Bronchial epithelial cell (primary cell): ENCODE measurements at places on chromosomes 16 and 17. TPM values are rescaled to one million over a fixed set of nuclear protein-coding genes. Genes with fewer than 3 reads are reported as not detected.

DNA sequence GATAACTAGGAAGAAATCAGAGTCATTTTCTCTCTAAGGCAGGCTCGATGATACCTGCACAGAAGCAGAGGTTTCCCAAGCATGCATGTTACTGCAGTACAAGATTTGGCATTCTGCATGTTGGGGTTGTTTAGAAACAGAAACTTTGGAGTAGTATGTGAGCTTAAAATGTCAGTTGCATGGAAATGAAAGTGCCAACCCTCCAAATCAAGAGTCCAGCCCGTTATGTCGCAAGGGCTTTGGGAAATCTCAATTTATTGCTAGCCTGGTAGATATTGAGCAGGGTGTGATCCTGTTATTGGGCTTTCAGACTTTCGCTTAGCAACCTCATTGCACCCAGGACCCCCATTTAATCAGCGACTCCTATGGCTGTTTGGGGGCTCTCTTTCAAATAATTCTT lies 490.8 kb downstream of the MAF start:
- no peak for DNase-seq

- peak; percentile 34 for DNase-seq
Measured at GRCh38 chr17:78665952-78666920, 89.0 kb upstream of the DNAH17 start.

DNA sequence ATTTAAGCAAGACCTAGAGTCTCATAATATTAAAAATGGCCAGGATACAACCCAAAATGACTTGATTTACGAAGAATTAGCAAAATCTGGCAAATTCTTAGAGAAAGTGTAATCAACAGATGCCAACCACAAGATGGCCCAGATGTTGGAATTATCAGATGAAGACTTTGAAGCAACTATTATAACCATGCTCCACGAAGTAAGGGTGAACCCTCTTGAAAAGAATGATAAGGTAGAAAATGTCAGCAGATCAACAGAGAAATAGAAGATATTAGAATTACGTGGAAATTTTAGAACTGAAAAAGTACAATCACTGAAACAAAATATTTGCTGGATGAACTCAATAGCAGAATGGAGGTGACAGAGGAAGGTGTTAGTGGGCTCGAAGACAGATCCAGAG lies 50.1 kb upstream of the CLEC19A start:
- no peak for DNase-seq

DNA sequence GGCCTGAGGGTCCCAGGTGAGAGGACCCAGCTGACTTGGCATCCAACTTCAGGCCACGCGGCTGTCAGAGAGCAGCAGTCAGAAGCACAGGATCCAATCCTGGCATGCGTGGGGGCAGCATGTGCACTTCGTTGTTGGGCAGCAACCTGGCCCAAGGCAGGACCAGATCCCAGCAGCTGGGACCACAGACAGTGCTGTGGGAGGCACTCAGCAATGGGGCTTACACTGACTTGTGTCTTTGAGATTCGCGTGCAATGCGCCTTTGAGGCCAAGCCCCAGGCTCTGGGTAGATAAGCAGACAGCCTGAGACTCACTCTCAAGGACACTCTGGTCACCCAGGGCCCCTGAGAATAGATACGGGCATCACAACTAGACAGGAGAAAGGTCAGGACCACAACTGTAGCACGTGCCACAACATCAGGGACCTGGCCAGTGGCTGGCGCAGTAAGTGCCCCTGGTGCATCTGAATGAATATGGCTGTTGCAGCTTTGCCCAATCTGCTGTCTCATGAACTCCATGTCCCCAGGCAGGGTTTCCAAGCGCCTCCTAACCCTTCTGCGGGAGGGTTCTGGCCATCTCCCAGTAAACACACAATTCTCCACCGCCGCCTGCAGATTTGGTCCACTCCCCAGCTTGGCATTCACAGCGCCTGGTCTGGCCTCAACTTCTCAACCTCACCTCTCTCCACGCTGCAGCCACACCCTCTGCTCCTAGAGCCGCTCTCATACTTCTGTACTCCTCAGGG lies 3.2 kb downstream of the PAM16 start:
- DNase-seq = no peak

- no peak for DNase-seq
Measured at GRCh38 chr17:74497471-74497870, 31.0 kb downstream of the CD300A start.

DNA sequence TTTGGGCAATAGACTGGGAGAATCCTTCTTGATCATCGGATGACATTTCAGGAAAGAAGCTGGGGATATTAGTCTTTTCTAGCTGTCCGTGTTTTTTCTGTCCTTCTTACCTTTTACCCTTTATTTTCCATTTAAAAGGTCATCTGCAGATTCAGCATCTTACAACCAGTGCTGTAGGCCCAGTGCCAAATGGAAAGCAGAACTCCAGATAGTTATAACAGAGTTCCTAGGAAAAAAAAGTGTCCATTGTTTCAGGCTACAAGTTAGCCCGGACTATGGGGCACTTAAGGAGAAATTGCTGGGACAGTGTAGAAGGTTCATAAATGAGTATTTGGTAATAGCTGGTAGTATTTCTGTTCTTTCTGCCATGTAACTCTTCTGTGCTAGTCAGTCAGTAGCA lies 28.4 kb downstream of the LDHD start:
- DNase-seq = no peak

DNA sequence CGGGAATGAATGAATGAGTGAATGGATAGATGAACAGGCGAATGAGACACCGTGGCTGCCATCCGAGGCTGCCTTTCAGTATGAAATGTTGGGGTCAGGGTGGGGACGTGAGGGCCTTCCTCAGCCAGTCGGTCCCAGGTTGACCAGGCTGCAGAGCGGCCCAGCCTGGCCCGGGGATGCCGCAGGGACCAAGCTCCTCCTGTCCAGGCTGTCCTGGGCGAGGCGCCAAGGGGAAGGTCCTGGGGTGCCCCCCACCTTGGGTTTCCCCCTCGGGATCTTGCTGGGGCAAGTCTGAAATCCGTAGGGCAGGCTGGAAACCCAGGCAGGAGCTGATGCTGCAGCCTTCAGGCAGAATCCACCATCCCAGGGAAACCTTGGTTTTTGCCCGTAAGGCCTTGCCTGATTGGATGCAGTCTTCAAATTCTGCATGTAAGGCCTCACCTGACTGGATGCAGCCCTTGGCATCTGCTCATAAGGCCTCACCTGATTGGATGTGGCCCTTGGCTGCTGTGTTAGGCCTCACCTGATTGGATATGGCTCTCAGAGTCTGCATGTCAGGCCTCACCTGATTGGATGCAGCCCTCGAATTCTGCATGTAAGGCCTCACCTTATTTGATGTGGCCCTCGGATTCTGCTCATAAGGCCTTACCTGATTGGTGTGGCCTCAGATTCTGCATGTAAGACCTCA lies 61.7 kb upstream of the ZNF469 start:
- DNase-seq = no peak

GRCh38 chr16:56849690-56850680 lies 15.0 kb upstream of the SLC12A3 start:
- DNase-seq = no peak

GRCh38 chr17:34245351-34245905 lies 9.7 kb upstream of the CCL2 start:
- DNase-seq = no peak

DNA sequence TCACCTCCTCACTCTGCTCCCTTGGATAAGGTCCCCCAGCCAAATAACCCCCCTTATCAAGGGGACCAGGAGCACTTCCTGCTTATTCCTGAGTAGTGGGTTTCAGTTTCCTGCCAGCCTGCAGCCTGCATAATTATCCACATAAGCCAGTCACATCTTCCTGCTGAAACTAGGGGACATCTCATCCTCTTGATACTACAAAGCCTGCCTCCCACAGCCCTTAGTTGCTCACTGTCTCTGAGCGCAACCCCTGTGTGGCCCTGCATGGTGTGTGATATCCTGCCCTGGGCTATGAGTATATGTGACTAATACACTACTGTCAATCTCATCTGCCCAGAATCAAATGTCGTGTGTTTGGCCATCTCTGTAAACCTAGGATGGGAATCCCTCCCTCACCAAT lies 8.0 kb upstream of the XYLT2 start:
- peak; percentile 34 for DNase-seq

- DNase-seq = no peak
Measured at GRCh38 chr17:35617505-35617904, 30.4 kb downstream of the AP2B1 start.

- peak; percentile 49 for DNase-seq
Measured at GRCh38 chr16:8173111-8173644, 417.1 kb downstream of the TMEM114 start.

DNA sequence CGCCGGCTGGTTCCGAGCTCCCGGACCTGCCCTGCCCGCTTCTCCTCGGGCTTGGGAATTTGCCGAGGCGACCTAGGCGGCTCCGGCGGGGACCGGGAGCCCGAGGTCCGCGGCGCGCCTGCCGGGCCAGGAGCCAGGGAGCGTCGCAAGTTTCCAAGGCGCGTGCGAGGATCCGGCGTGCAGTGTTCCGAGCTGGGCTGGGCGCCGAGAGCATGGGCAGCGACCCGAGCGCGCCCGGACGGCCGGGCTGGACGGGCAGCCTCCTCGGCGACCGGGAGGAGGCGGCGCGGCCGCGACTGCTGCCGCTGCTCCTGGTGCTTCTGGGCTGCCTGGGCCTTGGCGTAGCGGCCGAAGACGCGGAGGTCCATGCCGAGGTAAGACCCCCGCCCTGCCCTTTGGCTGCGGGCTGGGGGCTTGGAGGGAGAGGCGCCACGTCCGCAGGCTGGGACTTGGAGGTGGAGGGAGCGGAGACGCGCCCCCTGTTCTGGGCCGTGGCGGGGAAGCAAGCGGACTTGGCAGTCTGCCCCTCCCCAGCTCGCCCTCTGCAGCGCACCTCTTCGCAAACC lies 668 bp downstream of the MMP15 start:
- no peak for DNase-seq

DNA sequence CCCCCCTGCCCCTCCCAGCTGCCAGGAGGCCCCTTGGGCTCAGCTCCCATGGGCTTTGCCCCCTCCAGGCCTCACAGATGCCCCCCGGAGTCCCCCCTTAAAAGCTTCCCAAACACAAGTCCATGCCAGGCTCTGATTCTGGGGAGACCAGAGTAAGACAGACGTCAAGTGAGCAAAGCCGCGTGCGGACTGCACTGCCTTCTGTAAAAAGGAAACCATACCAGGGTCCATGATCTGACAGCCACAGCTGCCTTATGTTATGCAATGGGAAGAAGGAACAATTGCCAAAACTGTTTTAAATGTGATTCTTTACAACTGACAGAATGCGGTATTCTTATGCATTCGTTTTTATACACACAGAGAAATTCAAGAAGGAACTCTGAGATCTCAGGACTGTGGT lies 17.9 kb upstream of the HEXD start:
- DNase-seq = no peak

DNA sequence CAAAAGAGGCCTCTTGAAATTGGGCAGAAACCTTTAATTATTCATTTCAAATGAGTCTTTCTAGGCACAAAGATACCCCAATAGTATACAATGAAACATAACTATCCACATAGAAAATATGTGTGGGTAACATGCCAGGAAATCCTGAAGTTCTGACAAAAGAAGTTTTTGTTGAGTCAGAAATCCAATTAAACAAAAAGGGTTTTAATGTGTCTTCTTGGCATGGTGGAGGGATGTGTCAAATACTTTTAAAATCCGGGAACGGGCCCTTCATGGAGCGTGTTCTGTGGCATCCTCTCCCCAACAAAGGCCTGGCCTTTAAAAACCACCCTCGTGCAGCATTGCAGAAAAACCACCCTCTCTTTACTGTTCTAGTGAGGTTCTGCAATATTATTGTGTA lies 14.2 kb downstream of the CDRT4 start:
- DNase-seq = no peak

DNA sequence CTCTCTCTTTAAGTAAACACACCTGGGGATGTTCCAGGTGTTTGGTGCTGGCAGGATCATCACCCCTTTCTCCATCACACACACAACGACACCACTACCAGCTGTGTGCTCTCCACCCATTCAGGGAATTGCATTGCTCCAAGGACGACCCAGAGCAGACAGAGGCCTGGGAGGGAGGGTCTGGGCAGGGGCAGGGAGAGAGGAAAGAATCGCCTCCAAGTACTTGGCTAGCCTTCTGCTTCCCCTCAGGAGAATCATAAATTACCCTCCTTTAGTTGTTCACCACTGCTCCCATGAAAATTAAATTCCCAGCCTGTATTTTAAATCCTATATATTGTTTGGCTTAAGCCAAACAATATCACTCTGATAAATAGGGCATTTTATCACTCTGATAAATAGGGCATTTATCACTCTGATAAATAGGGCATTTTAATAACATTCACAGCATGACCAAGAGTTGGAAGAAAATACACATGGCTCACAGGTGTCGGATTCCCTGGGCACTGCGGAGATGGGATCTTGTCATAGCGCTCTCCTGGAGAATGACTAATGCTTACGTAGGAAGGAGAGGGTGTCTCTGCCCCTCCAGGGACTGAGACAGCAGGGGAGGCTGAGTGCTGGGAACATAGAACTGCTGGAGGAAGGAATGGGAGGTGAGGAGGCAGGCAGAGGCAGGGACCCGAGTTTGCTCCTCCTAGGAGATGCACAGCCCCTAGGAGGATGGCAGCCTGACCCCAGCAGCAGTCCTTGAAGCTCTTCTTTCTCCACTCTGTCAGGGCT lies 673.6 kb downstream of the HS3ST4 start:
- no peak for DNase-seq

GRCh38 chr16:51960931-51961330 lies 586.0 kb downstream of the TOX3 start:
- DNase-seq = no peak

DNA sequence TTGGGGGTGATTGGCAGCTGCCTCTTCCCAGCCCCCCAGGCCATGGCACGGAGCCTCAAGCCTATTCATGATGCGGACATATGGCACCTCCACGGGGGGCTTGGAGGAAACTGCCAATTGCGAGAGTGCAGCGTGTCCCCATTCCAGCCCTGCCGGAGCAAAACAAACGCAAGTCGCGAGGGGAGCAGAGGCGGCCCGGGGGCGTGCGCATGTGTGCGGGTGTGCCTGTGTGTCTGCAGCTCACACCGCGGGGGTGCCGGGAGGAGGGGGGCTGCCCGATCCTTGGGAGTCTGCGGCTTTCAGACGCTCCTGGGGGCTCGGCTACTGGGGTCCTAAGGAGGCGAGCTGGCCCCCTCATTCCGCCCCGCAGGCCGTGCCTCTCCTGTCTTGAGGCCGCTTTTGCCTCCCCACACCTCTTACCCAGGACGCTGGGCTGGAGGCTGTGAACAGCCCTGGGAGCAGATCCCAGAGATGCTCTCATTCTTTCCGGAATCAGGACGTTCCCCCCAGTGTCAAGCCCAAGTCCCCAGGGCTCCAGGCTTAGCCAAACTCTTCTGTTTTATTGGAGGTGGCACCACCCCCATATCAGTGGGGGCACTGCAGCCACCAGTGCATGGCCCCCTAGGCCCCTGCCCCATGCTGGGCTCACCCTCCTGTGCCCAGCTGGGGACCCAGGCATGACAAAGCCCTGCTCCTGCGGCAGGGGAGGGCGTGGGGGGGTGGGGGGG lies 29.1 kb downstream of the ENDOV start:
- DNase-seq = no peak

- peak; percentile 88 for DNase-seq
Measured at GRCh38 chr17:82848022-82848592, 8.3 kb upstream of the ZNF750 start.

The NPIPA2 gene
- total RNA-seq = 0.13 and 0.53 TPM in 2 replicates

The ALDH3A2 gene
- total RNA-seq = 142 and 174 TPM in 2 replicates

The KRTAP16-1 gene
- total RNA-seq = not detected in 2 replicates

The CCL4 gene
- total RNA-seq = not detected in 2 replicates
